ENCODE measurements at places on chromosomes 1 and 21. TPM values are rescaled to one million over a fixed set of nuclear protein-coding genes. Genes with fewer than 3 reads are reported as not detected.

GRCh38 chr1:181141431-181141910, 53.0 kb downstream of the IER5 start:
- no peak for DNase-seq
- peaks cover 4% of the 10 kb centered on the region for H3K4me1 ChIP-seq
- no peak overlapping the region for H3K4me3 ChIP-seq
- no peak overlapping the region for H3K27ac ChIP-seq
- H3K27me3 ChIP-seq = no peaks in the 10 kb centered on the region
- no peaks in the 10 kb centered on the region for H3K36me3 ChIP-seq

GRCh38 chr1:88685259-88685620, 1.2 kb downstream of the PKN2 start:
- H3K36me3 ChIP-seq = peaks cover 6% of the 10 kb centered on the region
- H3K4me3 ChIP-seq = peak overlapping the region; percentile 98
- no peak for DNase-seq

- H3K27ac ChIP-seq = no peak overlapping the region
- no peak overlapping the region for H3K4me3 ChIP-seq
- peaks cover 34% of the 10 kb centered on the region for H3K4me1 ChIP-seq
- H3K27me3 ChIP-seq = no peaks in the 10 kb centered on the region
Measured at GRCh38 chr1:228145463-228146416, 4.0 kb upstream of the GJC2 start.

GRCh38 chr1:23836037-23836436, 10.8 kb upstream of the HMGCL start:
- H3K4me3 ChIP-seq = no peak overlapping the region
- no peaks in the 10 kb centered on the region for H3K36me3 ChIP-seq
- no peak overlapping the region for H3K27ac ChIP-seq
- DNase-seq = no peak
- H3K27me3 ChIP-seq = no peaks in the 10 kb centered on the region
- no peaks in the 10 kb centered on the region for H3K4me1 ChIP-seq

- no peaks in the 10 kb centered on the region for H3K36me3 ChIP-seq
- H3K27ac ChIP-seq = no peak overlapping the region
- no peaks in the 10 kb centered on the region for H3K4me1 ChIP-seq
- 0 out of 2 replicates have a peak, but pooled peaks cover 14% of the 10 kb centered on the region for H3K27me3 ChIP-seq
- H3K4me3 ChIP-seq = no peak overlapping the region
- no peak for DNase-seq
Measured at GRCh38 chr1:10768552-10768951, 27.9 kb downstream of the CASZ1 start.

- no peaks in the 10 kb centered on the region for H3K36me3 ChIP-seq
- no peaks in the 10 kb centered on the region for H3K27me3 ChIP-seq
- H3K4me3 ChIP-seq = no peak overlapping the region
- no peak overlapping the region for H3K27ac ChIP-seq
- DNase-seq = no peak
- no peaks in the 10 kb centered on the region for H3K4me1 ChIP-seq
Measured at GRCh38 chr1:172069534-172069933, 228.2 kb downstream of the DNM3 start.

The LCA5L gene
- polyA plus RNA-seq = 0.74 TPM

The ZNF648 gene
- not detected for polyA plus RNA-seq

The MFSD2A gene
- 4.1 TPM for polyA plus RNA-seq
